ENCODE measurements at places on chromosomes 6 and 20. TPM values are rescaled to one million over a fixed set of nuclear protein-coding genes. Genes with fewer than 3 reads are reported as not detected.

SMPDL3A gene
- 11.8 TPM for total RNA-seq

OR2J3 gene
- not detected for total RNA-seq

SYNDIG1 gene
- total RNA-seq: 18.0 TPM

LY6G6D gene
- total RNA-seq: not detected

DUSP15 gene
- total RNA-seq: 12.5 TPM

RCAN2 gene
- 42.7 TPM for total RNA-seq

LINC00237 gene
- total RNA-seq: 10.8 TPM

SDCBP2 gene
- total RNA-seq: 10.4 TPM

HEY2 gene
- 2.8 TPM for total RNA-seq

GPX5 gene
- not detected for total RNA-seq

PDCD2 gene
- total RNA-seq: 40.6 TPM

ZSCAN23 gene
- 17.5 TPM for total RNA-seq

MATN4 gene
- total RNA-seq: 4.8 TPM

ASIP gene
- not detected for total RNA-seq

RIN2 gene
- total RNA-seq: 27.9 TPM

GTSF1L gene
- total RNA-seq: not detected

FAM162B gene
- 2.8 TPM for total RNA-seq

EPB41L1 gene
- 133 TPM for total RNA-seq

SLC32A1 gene
- total RNA-seq: 34.4 TPM

COL21A1 gene
- 5.8 TPM for total RNA-seq

PCSK2 gene
- 30.2 TPM for total RNA-seq

ZSWIM1 gene
- total RNA-seq: 6.7 TPM

ETV7 gene
- not detected for total RNA-seq

RBPJL gene
- not detected for total RNA-seq

TJAP1 gene
- 5.1 TPM for total RNA-seq

TULP4 gene
- total RNA-seq: 990 TPM

RAET1L gene
- 0.23 TPM for total RNA-seq

DEF6 gene
- total RNA-seq: 2.1 TPM

GID8 gene
- 50.3 TPM for total RNA-seq
